ENCODE measurements at places on chromosomes 1 and 21. TPM values are rescaled to one million over a fixed set of nuclear protein-coding genes. Genes with fewer than 3 reads are reported as not detected.

GRCh38 chr1:31122101-31122735 lies 56.7 kb upstream of the PUM1 start:
- no peak for DNase-seq

Gene PGLYRP4
- total RNA-seq = not detected

GRCh38 chr1:39434797-39435395 lies 56.5 kb upstream of the BMP8A start:
- no peak for DNase-seq

- DNase-seq = no peak
These were observed 238.2 kb downstream of the NFIA start for GRCh38 chr1:61320575-61320974.

GRCh38 chr1:3702528-3702927 lies 49.7 kb upstream of the CCDC27 start:
- DNase-seq = no peak

GRCh38 chr1:1262071-1262470 lies 11.6 kb downstream of the UBE2J2 start:
- DNase-seq = no peak

Gene CFAP74
- not detected for total RNA-seq

GRCh38 chr1:167679714-167680113 lies 42.1 kb upstream of the MPZL1 start:
- no peak for DNase-seq

- DNase-seq = no peak
These were observed 338.3 kb downstream of the NEGR1 start for GRCh38 chr1:71944006-71944405.

Gene PAQR7
- total RNA-seq = 7.5 TPM

- DNase-seq = no peak
These were observed 62.8 kb downstream of the SAMSN1 start for GRCh38 chr21:14483296-14483695.

Gene MAP10
- 1.3 TPM for total RNA-seq

Gene NUDT4B
- total RNA-seq = 46.7 TPM

GRCh38 chr1:211932231-211932932 lies 101.8 kb upstream of the LPGAT1 start:
- DNase-seq = no peak

DNA sequence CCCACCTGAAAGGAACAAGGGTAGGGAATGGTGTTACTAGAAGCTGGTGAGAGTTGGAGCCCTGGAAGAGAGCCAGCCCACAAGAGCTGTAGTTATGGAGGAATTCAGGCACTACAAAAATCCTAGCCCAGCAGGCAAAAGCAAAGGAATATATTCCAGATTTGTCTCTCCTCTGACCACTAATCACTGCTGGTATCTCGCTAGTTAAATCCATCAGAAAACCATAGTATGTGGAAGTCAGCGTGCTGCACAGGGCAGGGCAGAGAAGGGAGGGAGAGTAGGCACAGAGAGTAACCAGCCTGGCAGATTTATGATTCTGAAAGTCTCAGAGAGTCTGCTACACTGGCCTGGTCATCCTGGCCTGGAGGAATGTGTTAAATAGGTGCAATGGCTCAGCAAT lies 88.6 kb downstream of the SELENOF start:
- no peak for DNase-seq

DNA sequence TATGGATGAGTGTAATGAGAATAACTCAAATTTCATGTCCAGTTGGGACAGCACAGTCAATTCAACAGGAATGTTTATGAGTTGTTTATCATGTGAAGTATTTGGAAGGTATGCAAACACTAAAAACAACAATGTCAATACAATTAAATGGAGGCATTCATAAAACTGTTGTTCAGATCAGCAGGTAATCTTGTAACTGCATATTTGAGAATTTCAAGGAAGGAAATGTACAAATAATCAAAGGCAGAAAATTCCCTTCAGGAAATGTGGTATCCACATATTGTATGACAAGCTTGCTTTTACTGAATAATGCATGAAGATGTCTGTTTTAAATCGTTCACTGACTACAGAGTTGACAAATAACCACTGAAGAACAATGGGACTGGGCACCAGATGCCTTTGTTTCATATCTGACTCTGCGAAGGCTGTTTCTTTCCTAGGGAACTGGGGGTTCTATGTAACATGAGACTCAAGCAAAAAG lies 198.3 kb downstream of the LTN1 start:
- no peak for DNase-seq

Gene LDLRAD1
- total RNA-seq = not detected

Gene MCOLN2
- not detected for total RNA-seq

DNA sequence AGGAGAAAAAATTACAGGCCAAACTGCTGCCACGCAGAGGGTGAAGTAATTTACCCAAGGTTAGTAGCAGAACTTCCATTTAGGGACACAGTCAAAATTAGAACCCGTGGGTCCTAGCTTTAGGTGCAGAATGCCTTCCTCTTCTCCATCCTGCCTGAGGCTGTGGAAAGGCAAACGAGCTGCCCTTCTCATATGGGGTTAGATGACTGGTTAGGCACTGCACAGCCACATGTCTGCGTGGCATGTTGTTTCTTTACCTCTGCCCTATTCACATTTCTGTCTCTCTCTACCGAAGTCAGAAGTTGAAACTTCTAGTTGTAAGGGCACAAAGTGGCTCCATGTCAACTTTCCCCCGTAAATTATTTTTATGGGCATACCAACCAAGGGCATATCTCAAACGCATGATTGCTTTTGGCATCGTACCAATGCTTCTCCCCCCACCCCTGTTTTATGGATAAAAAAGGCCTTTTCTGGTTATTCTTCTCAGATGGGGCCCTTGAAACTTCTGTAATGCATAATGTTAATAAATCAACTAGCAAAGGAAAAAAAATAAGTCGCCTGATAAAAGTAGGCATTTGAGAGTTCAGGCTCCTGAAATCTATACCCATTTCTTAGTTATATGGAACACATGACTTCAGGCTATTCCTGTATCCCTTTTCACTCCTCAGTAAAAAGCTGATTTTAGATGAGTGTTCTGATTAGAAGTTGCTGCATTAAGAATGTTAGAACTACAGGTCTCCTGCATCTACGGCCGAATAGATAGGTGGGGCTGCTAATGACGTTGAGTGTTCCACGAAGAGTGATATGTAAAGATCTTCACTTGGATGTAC lies 139.6 kb upstream of the NRIP1 start:
- DNase-seq = no peak

DNA sequence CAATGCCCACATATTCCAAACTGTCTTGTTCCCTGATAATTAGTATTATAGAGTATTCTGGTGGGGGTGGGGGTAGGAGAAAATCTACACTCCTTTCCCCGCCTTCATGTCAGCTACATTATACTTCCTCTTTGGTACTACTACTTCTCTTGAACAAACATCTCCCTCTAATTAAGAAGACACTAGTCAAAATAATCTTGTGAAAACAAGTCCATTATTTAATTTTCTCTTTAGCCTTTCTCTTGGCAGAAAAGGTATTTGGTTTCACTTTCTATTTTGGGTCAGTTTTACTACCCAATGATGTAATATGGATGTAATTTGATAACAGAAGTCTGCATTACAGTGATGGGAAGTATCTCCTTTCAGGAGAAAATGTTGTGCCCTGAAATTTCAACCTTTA lies 22.5 kb downstream of the NTMT2 start:
- no peak for DNase-seq

DNA sequence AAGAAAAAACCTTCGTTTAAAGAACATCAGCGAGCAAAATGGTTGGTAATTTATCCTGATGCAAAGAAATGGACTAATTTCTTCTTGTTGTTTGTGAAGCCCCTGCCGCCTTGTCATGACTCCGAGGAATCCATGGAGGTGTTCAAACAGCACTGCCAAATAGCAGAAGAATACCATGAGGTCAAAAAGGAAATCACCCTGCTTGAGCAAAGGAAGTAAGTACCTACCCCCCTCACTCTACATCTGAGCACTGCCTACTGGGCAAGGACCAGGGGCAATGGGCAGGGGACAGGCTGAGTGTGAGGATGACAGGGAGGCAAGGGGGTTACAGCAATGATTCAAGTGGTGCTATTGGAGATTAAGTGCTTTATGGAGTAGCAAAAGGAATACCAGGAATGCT lies 29.4 kb downstream of the MAP3K7CL start:
- DNase-seq = no peak

- DNase-seq = no peak
These were observed 225.4 kb downstream of the RHOU start for GRCh38 chr1:228960705-228961104.

GRCh38 chr1:18924221-18924691 lies 21.9 kb upstream of the ALDH4A1 start:
- no peak for DNase-seq

DNA sequence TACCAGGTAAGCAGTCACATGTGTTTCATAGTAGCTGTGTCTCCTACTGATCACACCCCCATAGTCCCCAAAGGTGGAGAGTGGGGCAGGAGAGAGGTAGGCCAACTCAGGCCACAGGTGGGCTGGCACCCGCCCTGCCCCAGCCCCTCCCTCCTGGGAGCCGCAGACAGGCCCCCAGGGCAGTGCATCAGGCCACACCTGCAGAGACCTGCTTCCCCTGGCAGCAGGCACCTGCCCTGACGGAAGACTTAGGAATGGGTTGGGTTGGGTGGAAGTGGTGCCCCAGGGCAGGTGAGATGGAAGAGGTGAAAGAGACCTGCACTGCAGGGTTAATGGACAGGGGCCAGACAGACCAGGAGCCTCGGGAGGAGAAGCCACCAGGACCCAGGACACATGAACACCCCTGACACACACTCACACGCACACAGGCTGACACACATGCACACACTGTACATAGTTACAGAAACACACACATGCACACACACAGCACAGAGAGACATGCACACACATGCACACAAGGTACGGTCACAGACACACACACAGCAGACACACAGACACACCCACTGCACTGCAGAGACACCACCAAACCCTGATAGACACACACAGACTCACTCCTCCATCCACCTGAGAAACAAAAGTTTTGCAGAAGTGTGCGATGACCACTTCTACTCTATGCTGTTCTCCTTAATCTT lies 1.7 kb upstream of the COL18A1 start:
- DNase-seq = no peak

DNA sequence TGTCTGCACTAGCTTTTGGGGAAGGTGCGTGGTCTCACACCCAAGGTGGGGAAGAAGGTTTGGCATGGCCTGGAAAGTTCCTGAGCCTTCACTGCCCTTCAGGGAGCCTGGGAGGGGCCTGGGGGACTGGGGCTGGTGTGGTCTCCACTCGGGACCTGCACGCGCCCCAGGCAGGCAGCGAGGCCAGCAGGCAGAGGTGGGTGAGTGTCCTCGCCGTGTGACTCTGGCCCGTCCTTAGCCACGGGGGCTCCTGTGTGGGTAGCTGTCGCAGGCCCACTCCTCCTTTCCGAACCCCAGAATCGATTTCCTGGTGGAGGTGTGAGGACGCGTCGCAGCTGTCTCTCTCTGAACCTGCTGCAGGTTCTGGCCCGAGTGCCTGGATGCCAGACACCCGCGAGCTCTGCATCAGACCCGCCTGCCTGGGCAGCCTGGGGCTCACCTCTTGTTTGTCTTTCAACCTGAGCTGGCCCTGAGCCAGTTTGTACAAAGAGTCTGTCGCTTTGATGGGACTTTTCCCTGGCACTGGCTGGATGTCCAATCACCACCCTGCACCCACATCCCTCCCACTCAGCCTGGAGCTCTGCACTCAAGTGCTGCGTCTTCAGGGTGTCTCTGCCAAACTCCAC lies 36.0 kb upstream of the SLC19A1 start:
- no peak for DNase-seq

DNA sequence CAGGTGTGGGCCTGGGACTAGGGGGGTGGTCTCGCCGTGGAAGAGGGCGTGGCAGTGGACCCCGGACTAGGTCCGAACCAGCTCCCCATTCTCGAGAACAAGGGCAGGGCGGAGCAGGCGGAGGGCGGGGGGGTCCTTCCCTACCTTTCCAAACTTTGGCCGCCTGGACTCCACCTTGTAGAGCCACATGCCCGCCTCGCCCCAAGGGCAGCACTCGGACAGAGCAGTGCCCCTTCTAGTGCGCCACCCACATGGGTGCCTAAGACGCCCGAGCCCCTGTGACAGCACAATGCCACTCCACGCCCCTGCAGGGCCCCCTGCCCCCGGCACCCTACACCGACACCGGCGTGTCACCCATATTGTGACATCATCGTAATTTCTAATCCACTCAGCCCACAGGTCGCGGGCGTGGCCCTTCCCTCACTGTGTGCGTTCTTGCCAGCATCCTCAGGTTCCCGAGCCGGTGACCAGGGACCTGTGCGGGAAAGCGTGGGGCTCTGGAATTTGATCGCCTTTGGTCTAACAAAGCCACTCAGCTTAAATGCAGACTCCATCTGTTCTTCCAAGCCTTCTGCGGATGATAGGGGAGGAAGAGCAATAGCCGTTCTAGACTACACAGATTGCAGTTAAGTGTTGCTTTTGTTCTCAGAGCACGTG lies 553 bp upstream of the STMN1 start:
- no peak for DNase-seq

DNA sequence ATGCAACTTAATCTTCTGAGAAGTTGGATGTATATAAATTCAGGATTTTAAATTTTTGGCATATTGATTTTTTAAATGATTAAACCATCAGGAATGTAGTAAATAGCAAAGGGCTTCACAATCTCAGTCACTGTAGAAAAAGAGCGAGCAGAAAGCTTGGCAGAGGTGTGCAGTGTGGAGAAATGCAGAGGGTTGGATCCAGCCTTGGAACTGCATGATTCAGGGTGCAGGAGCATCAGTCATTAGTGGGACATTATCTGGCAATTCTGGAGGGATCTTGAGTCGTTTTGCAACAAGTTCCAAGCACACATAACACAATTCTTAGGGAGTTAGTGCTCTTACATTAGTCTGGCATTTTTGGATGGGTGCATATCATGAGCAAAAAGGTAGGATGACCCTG lies 267.9 kb downstream of the PLA2G4A start:
- DNase-seq = no peak

DNA sequence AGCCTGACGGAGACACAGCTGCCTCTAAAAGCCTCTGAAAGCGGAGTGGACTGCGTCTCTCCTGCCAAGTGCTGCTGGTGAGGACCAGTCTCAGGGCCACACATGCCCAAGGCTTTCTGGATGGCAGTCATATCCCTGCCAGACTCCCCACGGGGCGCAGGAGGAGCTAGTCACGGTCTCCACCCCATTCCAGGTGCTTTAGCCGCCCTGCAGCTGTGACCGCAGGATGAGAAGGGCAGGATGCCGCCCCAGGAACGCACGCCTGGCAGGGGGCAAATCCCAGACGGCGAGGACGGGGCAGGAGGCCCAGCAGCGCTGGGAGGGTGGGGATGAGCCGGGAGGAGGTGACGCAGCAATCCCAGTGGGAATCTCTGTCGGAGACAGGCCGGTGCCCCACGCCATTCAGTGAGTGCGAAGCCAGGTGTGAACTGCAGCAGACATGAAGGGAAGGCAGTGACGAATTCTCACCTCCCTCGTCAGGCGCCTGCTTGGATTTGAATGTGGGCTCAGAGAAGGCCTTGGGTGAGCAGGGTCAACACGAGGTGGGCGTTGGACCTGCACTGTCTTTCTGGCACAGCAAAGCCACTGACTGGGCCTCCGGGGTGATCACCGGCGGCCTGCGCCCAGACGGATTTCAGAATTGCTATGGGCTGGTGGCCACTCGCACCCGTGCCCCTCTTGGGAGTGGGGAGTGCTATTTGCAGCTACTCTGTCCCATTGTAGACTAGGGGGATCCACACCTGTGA lies 38.5 kb upstream of the SLC19A1 start:
- DNase-seq = no peak

Gene C1orf141
- not detected for total RNA-seq

- no peak for DNase-seq
These were observed 12.9 kb upstream of the THRAP3 start for GRCh38 chr1:36211307-36211706.

Gene ASCL5
- not detected for total RNA-seq

- no peak for DNase-seq
These were observed 65.1 kb upstream of the ARHGAP29 start for GRCh38 chr1:94302497-94302896.
